ENCODE measurements at places on chromosomes 3 and 15.

DNA sequence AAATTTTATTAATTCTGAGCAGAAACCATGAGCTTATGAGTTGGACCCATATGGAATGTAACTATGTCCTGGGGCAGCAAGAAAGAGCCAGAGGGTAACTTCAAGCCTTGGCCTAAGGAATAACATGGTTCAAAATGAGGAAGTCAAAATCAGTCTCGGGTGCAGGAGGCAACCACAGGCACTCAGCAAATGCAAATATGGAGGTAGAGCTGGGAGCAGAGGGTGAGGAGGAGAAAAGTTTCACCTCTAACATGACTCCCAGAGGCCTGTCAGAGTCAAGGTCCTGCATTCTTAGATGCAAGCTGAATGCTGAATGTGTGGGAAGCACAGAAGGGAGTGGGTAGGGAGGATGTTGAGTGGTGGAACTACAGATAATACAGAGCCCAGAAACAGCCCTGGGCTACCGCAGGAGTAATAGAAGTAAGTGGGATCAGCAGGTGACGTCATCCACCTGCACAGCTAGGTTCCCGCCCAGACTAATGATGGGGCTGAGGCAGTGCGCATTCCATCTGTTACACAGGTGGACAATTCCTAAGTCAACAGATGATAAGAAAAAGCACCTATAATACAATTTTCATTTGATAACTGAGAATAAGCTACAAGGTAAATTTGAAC lies 279.8 kb upstream of the ARRDC4 start:
- DNase-seq, result no peak

- DNase-seq, result no peak
Observed at GRCh38 chr3:138705675-138706074, 97.1 kb downstream of the FAIM start.

DNA sequence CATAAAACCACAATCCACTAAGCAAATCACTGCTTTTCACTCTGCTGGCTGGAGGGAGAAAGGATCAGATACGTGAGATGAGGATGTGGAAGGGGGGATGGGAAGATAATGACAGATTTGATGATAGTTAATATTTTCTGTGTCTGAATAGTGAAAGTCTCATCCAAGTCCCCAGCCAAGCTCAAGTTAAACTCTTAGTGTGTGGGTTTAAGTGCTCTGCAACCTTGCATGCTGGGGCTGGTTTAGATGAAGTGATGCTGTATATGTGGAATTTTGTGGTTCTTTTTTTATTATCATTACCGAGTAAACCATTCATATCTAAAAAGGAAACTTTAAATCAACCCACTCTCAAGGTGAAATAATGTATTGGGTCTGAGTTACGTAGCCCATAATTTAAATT lies 111.0 kb downstream of the TPRG1 start:
- no peak for DNase-seq

GRCh38 chr3:4406746-4407568 lies 60.1 kb downstream of the SUMF1 start:
- DNase-seq, result no peak

GRCh38 chr3:169952045-169952444 lies 14.6 kb upstream of the SEC62 start:
- no peak for DNase-seq

DNA sequence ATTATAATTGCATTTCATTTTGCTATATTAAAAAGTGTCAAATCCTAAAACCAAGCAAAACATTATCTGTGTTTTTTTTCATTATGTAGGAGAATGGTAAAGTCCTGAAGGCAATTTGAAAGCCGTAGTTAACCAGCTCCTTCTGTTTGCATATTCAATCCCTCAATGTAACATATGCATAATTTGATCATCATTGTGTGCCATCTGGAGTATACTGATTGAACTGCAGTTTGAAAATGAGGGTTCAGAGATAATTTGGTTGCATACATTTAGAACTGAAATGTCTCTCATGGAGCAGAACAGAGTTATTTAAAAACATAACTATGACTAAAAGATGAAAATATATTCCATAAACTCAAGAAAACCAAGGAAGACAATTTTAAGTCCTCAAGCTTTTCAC lies 518.6 kb downstream of the GBE1 start:
- DNase-seq, result no peak

DNA sequence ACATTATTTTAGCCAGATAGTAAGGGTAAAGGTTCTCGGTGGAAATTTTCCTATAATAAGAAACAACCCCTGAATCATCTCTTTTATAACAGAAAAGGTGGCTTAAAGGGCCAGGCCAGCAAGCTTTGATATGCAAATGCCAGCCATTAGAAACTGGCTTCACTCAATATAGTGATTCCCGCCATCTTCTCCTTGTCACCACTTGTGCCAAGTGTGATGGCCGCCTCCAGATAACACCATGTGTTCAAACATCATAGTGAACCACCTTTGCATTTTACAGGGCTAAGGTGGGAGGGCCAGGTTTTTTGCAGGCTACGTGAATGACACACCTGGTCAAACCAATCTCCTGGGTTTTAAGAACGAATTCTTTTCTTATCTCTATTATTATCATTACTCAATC lies 31.3 kb downstream of the NCEH1 start:
- no peak for DNase-seq

GRCh38 chr15:100710222-100710621 lies 107.8 kb downstream of the ASB7 start:
- DNase-seq, result no peak

- no peak for DNase-seq
Observed at GRCh38 chr3:36206956-36207580, 173.2 kb upstream of the STAC start.

DNA sequence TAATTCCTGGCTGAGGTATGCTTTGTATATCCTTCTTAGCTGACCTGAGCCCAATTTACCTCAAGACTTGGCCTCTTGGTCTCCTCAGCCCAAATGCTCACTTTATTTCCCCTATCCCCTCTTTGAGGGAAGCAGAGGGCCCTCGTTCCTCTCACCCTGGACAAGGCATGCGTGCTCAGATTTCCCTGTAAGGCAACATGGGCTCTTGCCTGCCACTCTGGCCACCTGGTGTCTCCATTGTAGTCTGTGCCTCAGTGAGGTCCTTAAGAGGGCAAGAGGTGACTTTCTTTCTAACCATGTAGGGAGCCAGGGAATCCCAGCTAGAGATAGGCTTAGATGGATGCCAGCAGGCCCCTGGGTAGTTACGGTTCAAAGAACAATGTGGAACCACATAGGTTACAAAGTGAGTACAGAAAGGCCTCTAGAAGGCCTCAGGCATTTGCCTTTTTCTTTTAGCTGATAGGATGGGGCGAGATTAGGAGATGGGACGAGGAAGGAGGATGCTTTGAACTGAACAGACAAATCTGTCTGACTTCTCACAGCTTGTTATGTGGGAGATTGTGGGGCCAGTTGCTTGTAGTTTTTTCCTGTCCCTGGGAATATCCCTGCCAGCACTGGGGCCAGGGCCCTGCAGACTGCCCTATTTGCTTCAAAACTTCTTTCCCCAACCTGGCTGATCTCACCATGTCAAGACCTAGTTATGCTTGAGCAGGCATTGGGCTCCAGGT lies 1.1 kb upstream of the INTS14 start:
- no peak for DNase-seq

DNA sequence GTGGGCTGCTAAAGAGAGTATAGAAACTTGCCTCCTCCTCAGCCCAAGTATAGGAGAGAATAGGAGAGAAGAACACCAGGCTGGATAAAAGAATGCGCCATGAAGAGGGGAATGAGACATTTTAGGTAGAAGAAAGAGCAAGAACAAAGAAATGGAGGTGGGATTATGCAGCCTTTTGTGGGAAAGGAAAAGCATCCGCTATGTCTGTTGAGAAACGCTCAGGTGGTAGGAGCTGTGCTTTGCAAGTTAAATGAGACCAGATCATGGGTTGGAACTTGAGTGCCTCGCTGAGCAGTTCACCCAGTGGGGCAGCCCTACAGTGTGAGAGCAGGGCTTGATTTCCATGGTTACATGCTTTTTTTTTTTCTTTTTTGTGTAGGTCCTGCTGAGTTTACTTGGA lies 11.5 kb upstream of the RTP1 start:
- DNase-seq, result no peak

GRCh38 chr3:105944276-105944675 lies 75.5 kb upstream of the CBLB start:
- DNase-seq, result no peak

GRCh38 chr15:64774037-64774628 lies 1.3 kb downstream of the RBPMS2 start:
- no peak for DNase-seq

DNA sequence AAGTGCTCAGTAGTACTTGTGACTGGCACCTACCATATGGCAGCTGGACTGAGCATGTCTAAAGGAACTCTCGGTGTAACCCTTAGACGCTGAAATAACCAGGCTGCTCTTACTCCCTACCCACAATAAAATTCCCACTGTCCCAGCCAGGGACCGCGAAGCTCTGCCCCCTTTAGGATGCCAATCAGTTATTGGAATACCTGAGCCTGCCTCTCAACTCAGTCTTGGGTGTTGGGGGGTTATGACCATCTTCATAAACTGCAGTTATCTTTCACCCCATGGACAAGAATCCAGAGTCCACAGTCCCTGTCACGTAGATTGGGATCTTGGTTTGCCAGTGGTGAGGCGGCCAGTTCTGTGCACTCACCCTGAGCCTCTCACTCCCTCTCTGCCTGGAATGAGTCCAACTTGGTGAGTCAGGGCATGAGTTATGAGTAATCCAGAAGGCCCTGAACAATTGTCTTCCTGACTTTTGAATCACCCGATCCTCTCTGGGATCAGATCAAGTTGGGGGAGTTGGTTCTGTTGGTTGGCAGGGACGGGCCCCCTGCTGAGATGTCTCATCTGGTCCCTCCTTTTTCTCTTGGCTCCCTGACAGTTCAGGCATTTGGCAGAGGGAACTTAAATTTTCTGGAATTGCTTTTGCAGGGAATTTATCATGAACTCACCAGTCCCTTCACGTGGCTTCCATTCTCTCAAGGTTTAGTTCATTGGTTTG lies 120.1 kb upstream of the UBE2E1 start:
- no peak for DNase-seq

DNA sequence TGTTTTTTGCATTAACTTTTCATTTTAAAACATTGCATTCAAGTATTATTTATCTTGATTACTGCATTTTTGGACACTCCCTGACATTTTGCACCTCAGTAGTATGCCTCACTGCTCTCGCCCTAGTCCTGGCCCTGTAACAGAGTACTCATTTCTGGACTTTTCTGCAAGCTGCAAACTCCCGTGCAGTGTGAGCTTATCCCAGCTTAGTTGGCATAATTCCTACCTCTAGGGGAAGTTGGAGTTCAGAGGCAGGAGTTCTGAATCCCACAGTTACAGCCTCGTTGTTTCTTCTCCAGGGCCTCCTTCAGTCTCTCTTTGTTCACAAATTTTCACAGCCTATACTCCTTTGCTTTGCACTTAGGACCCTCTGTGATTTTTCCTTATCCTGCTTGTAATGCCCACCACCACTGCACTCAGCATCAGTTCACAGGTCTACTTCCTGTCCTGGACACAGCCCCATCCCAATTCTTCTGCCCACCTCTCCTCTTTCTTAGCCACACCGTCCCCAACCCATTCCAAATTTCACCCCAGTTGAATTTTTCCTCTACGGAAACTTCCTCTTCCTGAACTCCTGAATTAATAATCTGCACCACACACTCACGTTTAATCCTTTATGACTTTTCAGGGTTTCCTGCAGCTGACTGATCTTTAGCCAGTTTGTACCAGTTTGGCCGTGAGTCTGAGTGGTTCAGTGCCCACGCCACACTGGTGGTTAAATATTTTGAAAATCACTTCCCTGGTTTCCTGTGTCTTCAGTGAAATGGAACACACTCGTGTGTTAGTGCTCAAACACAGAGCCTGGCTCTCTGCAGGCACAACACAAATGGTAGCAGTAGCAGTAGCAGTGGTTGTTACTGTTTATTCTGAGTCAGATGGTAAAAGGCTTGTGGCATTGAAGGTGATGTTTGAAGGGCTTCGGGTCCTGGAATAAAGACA lies 6.3 kb upstream of the CTSH start:
- no peak for DNase-seq

GRCh38 chr3:30007668-30008067 lies 598.7 kb upstream of the TGFBR2 start:
- DNase-seq, result no peak

GRCh38 chr3:110813541-110813940 lies 258.1 kb upstream of the NECTIN3 start:
- DNase-seq, result no peak

DNA sequence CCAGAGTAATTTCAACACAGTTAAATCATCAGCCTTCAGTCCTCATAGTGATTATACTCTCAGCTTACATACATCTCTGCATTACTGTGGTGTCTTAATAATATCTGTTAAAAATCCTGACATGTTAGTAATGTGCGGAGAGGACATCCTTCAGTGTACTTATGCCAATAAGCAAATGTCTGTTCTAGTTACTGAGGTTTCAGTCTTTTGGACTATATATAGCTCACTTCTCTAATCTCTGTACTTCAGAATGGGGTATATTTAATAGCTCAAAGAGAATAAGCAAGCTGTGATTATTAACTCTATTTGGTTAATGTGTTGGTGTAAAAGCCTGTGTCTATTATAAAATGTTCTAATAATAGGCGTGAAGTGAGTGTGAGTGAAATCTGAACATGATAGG lies 28.9 kb upstream of the OSTN start:
- DNase-seq, result no peak

GRCh38 chr3:43726521-43726920 lies 35.8 kb downstream of the ABHD5 start:
- no peak for DNase-seq

GRCh38 chr15:51692154-51692553 lies 10.9 kb downstream of the SCG3 start:
- no peak for DNase-seq

DNA sequence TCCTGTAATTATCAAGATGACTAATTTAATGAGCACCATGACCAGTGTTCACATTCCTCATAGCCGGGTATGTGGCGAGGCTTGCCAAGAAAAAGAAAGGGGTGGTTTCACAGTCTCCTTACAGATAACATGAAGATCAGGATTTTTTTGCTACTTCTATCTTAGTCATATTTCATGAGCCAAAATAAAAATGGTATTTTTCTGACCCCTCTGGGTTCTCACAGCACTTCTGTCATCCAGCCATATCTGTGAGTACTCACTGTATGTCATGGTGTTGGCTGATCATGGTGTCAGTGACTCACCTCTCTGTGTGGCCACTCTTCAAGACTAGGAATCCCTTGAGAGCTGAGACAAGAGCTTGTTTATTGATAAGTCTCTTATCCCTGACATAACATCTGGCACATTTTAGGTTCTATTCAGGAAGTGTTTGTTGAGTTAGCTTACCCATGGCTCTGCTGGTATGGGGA lies 130.5 kb upstream of the LMCD1 start:
- DNase-seq, result no peak

DNA sequence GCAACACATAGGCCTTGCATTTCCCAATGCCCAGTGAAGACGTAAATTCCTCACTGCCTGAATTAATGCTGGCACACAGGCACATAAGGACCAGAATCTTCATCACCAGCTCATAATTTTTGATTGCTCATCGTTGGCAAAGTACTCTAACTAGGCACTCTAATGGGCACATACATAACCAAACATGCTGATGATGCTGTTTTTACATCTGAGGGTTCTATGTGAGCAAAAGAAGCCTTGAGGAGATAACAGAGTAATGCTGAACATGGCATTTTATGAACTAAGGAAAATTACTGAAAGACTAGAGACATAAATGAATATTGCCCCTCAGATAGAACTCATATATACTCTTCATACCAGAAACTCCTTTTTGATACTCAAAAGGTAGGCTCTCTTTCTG lies 387.4 kb downstream of the EPHA6 start:
- no peak for DNase-seq

- no peak for DNase-seq
Observed at GRCh38 chr15:67107014-67107812, 41.8 kb downstream of the SMAD3 start.
